ENCODE measurements at places on chromosomes 6 and 20. TPM values are rescaled to one million over a fixed set of nuclear protein-coding genes. Genes with fewer than 3 reads are reported as not detected.

Gene OOEP
- total RNA-seq = not detected

GRCh38 chr6:118897386-118897785 is 3.4 kb downstream of the ASF1A start:
- DNase-seq = no peak

Gene SLC4A11
- 133 TPM for total RNA-seq

Gene OPRL1
- total RNA-seq = 0.94 TPM

Gene EPB41L1
- 33.9 TPM for total RNA-seq

Gene RIPOR3
- 9.3 TPM for total RNA-seq

GRCh38 chr6:99305021-99305554 is 44.4 kb downstream of the FAXC start:
- DNase-seq = no peak

GRCh38 chr6:113377362-113377942 is 479.7 kb upstream of the MARCKS start:
- DNase-seq = no peak

DNA sequence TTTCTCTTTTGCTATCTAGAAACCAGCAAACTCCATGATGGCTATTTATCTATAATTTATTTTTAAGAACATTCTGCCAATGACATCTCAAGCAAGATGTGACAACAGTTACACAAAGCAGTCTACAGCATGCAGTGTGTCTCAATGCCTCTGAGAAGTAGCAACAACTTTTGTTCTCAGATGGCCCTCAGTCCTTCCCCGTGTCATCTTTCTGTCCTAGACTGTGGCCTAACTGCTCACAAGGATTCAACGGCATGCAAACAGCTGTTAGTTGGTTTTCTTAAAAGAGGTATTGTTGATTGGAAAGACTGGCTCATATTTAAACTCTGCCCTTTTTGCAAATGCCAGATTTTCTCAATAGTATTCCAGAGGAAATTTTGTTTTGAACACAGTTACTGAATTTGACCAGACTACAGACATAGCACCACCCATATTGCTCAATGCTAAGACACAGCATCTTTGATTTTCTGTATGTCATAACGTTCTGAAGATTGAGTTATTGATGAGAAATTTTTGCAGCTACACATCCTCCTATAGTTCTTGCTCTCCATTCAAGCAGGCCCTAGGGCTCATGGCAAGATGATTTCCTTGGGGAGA is 26.1 kb upstream of the F13A1 start:
- no peak for DNase-seq

DNA sequence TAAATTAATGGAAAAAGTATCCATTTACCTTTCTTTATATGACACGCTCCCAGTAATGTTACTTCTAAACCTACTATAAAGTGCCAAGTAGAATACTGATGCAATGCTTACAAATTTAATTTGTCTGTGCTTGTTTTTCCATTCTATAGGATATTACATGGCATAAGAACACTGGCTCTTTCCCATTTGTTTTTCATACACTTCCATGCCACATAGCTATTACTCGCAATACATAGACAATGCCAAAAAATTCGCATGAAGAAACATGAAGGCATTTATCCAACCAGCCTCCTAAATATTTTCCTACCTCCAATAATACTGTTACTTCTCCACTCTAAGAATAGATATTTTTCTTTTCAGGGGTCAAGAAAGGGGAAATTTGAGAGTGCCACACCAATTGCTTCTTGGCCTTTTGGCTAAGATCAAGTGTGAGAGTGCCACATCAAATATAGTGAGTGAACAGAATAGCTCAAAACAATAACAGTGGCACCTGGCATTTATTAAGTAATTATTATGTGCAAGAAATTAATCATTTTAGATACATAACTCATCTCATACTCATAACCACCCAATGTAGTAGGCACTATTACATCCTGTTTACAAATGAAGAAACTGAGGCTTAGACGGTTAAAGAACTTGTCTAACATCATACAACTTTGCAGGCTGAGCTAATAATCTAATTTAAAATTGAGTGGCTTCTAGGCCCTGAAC is 845 bp upstream of the DST start:
- DNase-seq = no peak

- no peak for DNase-seq
Measured at GRCh38 chr6:94350833-94351232, 931.5 kb upstream of the EPHA7 start.

GRCh38 chr6:137181891-137182653 is 8.6 kb upstream of the IL22RA2 start:
- DNase-seq = no peak

Gene ZSCAN31
- 17.2 TPM for total RNA-seq

All from thyroid gland (tissue), 4 donors.